GDM1 (cell line): ENCODE measurements at places on chromosomes 2 and 18.

- no peak for DNase-seq
Observed at GRCh38 chr2:187011206-187011832, 162.3 kb upstream of the ZSWIM2 start.

DNA sequence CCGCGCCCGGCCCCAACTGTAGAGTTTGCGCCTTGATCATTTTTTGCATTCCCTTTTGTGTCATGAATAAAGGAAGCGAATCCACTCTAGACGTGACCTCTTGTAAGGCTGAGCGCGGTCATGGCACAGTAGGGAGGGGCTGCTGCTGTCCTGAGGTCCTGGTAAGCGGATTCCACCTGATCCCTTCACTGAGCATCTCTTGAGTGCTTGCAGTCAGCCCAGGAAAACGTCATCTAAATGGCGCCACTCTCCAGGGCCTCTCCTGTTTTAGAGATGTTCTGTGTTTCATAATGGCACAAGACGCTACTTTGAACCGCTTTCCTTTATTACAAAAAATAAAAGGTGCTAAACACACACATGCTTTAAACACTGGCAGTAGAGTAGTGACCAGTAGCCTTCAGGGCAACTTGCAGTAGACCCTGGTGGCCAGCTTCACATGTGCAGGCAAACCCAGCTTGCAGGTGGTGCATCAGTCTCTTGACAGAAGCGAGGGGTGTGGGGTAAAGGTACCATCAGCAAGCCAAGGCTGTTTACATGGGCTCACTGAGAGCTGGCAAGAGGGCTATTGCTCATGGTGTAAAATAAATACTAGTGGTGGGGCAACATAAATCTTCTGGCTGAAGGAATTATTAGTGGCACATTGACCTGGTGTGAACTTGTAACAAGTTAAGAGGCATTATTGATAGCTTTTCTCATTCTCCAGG lies 43.0 kb upstream of the ACKR3 start:
- DNase-seq, result no peak

DNA sequence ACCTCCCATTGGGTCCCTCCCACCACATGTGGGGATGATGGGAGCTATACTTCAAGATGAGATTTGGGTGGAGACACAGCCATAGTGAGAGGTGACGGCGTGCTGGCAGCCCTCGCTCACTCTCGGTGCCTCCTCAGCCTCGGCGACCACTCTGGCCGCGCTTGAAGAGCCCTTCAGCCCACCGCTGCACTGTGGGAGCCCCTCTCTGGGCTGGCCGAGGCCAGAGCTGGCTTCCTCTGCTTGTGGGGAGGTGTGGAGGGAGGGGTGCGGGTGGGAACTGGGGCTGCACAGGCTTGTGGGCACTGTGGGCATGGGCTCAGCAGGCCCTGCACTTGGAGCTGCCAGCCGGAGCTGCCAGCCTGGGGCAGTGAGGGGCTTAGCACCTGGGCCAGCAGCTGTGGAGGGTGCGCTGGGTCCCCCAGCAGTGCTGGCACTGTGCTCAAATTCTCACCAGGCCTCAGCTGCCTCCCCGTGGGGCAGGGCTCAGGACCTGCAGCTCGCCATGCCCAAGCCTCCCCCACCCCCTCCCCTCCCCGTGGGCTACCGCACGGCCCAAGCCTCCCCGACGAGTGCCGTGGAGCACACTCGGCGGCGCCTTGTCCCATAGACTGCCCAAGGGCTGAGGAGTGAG lies 73.0 kb downstream of the SERPINB8 start:
- no peak for DNase-seq

DNA sequence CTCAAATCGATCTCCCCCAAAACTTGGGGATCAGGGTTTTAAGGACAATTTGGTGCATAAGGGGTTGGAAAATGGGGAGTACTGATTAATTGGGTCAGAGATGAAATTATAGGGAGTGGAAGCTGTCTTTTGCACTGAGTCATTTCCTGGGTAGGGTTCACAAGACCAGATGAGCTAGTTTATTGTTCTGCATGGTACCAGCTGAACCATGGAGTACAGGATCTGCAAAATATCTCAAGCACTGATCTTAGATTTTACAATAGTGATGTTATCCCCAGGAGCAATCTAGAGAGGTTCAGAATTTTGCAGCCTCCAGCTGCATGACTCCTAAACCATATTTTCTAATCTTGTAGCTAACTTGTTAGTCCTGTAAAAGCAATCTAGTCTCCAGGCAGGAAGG lies 73.1 kb downstream of the CPO start:
- no peak for DNase-seq

DNA sequence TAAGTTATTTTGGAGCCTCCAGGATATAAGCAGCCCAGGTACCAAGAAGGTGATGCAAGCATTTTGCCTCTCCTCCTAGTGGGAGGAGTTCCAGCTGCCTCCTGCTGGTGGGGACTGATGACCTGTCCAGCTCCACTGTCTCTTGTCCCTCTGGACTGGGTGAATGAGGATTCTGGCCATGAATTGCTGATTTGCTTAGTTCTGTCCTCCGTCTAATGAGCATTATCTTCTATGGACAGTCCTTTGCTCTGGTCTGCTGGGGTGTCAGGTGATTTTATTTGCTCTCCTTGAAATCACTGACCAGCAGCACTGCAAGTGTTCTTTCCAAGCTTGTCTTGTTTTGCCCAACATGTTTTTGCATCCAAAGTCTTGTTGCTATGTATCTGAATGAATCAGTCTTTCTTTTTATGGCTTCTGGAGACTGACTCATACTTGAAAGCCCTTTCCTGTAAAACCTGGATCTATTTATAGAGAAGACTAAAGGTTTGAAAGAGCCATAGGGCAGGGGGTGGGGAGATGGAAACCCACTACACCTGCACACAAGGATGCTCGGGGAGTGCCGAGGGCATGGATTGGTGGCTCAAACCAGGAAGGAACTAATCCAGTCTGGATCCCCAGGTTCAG lies 40.5 kb upstream of the EFHD1 start:
- no peak for DNase-seq

- DNase-seq, result no peak
Observed at GRCh38 chr2:48400553-48401164, 129.3 kb upstream of the STON1 start.

GRCh38 chr2:106618614-106619013 lies 131.4 kb downstream of the CD8B2 start:
- DNase-seq, result no peak

DNA sequence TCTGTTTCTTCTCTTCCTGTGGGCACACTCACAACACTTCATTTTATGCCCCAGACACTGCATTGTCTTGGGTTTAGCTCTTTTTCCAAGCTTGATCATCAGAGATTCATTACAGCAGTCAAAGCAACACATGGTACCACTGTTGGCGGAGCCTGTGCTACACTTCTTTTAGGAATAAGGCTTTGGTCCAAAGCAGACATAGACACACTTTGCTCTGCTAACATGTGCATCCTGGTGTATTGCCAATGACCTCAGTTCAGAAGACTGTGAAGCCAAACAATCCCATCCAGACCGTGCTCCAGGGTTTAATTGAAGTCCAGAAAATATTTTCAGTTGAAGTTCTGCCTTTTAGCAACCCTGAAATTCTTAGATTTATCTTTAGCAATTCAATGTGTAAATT lies 354.6 kb upstream of the RAB12 start:
- DNase-seq, result no peak

GRCh38 chr18:7177116-7177744 lies 53.7 kb upstream of the LRRC30 start:
- DNase-seq, result no peak
